ENCODE measurements at places on chromosomes 12 and 14. TPM values are rescaled to one million over a fixed set of nuclear protein-coding genes. Genes with fewer than 3 reads are reported as not detected.

The RND1 gene
- total RNA-seq = 4.5 TPM

The POTEG gene
- not detected for total RNA-seq

The C1QL4 gene
- total RNA-seq = not detected

The PCNX4 gene
- total RNA-seq = 55.4 TPM

The C14orf39 gene
- total RNA-seq = 4.4 TPM

The RDH16 gene
- total RNA-seq = 1.4 TPM

The OXA1L gene
- total RNA-seq = 62.8 TPM

The ST8SIA1 gene
- 5.5 TPM for total RNA-seq

The PRR4 gene
- total RNA-seq = 9.2 TPM

The SMARCD1 gene
- 35.2 TPM for total RNA-seq

The REP15 gene
- 1.2 TPM for total RNA-seq

The DPF3 gene
- 2.9 TPM for total RNA-seq

DNA sequence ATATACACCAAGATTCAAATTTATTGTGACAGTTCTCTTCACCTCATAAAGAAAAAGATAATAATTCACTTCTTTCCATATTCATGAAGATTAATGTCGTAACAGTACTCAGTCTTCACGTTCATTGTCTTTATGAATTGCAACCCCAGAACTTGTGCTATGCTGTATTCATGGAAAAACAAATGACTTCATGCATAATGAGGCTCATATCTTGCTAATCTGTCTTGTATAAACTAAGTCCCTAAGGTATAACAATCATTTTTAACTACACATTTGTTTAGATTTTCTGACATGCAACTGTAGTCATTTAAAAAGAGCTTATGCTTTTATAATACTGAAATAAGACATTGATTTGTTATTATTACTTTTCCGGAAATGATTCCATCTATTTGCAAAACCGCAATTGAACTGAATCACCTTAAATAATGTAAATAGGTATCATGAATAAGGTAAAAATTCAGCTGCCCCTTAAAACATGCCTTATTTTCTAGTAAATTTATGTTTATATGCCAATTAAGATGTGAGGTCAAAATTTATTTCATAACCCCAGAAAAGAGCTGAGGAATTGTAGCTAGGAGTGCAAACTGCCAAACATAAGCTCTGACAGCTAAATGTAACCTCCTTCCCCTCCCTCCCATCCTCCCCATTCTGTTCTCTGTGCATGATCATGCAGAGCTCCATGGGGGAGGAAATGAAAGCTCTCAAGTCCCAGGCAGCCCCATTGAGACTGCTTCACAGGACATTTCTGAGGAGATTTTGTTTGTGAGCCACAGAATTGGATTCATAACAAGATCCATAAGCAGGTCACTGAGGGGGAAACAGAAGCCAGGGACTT is 301.6 kb downstream of the ATP23 start:
- no peak for DNase-seq

GRCh38 chr12:55642267-55642666 is 5.6 kb downstream of the OR10P1 start:
- DNase-seq = no peak

- DNase-seq = no peak
Measured at GRCh38 chr12:119415714-119416113, 81.2 kb downstream of the CCDC60 start.

DNA sequence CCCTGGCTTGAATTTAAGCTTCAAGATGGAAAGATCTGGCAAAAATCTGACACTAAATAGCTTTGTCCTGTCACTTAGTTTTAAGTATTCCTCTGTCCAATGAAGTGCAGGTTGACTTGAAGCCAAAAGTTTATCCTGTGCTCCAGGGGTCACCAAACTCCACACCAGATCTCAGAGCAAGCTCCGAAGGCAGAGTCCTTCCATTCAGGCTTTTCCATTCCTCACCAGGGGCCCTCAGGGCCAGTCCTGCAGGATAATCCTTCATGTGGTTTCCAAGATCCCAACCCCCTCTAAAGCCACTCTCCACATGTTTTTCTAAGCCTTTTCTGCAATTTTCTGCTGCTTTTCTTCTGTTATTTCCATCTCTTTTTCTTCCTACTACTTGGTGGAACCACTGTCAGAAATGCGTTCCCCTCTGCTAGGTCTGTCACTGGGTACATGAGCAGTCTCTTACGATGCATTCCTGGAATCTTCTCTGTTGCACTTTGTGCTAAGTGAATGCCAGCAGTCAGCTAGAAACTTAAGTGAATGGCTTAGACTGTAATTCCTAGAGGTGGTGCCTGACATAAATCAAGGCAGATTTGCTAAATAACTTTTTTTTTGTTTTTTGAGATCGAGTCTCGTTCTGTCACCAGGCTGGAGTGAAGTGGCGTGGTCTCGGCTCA is 251.4 kb downstream of the MSRB3 start:
- no peak for DNase-seq

DNA sequence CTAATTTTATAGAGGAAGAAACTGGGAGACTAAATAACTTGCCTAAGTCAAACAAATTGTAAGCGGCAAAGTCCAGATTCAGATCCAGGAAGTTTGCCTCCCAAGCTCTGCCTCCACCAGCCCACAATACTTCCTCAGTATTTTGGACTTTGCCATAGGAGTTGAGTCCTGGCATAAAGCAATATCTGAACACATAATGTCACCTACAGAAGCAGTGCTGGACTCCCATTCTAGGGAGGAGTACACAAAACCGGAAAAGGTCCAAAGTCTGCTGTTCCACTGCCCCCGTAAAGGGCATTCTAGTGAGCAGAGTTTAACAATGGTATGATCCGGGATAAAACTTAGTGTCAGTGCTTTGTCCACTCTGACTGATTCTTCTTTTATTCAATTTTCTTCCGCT is 340.5 kb downstream of the FUT8 start:
- no peak for DNase-seq

- DNase-seq = no peak
Measured at GRCh38 chr14:68823434-68824206, 30.8 kb upstream of the ZFP36L1 start.

GRCh38 chr12:96368233-96368632 is 32.0 kb downstream of the CDK17 start:
- DNase-seq = no peak

DNA sequence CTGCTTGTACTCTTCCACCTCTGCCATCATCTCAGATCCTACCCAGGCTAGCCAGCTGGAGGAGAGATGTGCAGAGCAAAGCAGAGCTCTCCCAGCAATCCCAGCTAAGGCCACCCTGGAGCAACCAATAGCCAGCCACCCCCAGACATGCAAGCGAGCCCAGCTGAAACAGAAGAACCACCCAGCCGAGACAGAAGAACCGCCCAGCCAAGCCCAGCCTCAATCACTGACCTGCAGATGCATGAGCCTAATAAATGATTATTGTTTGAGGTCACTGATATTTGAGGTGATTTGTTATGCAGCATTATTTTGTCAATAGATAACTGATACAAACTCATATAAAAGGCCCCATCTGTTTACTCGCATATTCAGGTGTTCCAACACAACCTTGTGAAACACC is 106.3 kb downstream of the SCARB1 start:
- DNase-seq = no peak

DNA sequence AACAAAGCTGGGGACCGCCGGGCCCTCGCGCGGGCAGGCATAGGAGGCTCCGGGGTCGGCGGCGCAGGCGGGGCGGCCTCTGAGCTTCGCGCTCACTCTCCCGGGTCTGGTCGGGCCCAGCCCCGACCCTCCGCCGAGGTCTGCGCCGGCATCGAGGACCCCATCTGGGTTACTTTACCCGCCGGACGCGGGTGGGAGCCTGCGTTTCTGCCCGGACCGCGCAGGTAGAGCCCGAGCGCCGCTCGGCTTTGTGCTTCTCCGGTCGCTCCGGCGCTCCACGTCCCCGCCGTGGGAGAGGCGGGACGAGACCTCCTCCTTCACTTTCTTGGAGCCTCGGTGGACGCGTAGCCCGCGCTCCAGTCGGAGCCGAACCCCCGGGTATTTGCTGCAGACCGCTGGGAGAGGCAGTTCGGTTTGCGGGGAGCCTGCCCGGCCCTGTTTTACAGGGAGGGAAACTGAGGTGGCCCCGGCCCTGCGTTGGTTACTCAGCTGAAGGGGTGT is 63.2 kb downstream of the FBXL14 start:
- no peak for DNase-seq

DNA sequence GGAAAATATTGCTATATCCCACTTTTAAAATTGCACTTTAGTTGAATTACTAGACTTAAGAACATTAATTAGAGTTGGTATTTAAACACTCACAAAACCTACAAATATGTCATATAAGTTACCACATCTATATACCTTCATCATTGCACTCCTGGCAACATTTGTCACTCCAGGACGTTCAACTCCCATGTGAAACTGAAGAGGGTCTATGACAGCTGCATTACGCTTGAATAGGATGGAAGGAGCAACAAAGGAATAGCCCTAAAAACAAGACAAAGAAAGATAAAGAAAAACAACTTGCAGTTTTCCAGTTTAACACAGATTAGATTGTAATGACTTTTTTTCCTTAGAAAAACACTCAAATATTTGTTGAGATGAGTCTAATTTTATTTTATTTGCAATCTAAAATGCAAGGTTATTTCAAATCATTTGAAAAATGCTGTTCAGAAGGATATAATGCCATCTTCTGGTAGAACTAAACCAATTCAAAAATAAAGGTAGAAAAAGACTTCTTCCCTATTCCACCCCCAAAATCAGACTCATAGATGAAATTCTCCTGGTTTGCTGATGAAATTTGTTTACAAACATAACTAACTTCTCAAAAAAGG is 84.3 kb upstream of the TTC7B start:
- DNase-seq = no peak

- DNase-seq = no peak
Measured at GRCh38 chr14:34685819-34686428, 28.5 kb downstream of the CFL2 start.

GRCh38 chr12:78550831-78551230 is 313.7 kb upstream of the SYT1 start:
- no peak for DNase-seq

DNA sequence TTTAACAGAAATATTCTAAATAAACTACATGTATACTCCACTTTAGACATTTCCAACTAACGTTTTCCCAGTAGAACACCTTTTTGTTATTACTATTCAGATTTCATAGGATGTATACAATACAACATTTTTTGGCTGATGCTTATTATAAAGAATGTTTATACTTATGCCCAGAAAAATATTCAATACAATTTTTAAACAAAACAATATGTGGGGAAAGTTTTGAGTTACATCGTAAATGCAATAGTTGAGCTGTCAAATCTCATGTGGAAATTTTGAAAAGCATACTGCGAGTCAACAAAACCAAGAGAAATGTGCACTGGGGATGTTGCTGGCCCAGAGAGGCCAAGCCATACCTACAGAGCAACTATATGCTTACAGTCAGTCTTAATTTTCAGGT is 18.2 kb upstream of the MON2 start:
- DNase-seq = no peak

- no peak for DNase-seq
Measured at GRCh38 chr12:27497446-27497845, 26.6 kb upstream of the PPFIBP1 start.

DNA sequence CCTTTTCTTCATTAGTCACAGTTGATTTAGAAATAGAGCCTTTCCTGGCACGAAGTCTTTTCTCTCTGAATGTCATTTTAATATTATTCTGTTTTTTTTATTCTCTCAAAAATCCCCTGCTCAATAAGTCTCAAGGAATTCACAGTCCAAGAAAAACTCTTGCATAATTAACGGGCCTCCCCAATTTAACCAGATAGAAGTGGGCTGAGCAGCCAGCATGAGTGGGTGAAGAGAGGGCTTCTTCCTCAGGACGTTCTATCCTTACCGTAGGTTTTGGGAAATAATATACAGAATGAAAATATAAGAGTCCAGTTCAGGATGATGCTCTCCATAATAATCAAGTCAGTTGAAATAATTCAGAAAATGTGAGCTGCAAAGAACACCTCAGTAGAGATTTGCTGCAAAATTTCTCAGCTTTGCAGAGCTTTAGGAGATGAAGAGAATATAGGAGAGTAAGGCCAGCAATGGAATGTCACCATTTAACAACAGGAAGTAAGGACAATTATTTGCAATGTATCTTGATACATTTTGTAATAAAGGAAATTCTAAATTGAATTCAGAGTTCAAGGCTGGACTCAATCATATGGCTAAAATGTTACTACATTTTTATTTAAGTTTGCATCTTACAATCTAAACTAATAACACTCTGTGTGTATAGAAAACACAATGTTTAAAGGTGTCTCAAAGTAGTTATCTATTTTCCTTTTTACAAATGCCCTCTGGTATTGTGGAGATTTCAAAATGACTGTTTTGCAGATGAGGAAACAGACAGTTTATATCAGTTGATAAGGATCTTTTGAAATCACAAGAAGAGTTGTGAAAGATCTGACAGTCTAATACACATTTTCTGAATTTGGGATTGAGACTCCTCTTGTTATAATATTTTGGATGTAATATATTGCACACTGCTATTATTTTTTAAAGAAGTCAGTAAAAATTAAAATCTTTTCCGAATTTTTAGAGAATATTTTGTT is 1724.1 kb upstream of the SEL1L start:
- DNase-seq = no peak

- no peak for DNase-seq
Measured at GRCh38 chr14:23112359-23113178, 6.5 kb downstream of the CEBPE start.

DNA sequence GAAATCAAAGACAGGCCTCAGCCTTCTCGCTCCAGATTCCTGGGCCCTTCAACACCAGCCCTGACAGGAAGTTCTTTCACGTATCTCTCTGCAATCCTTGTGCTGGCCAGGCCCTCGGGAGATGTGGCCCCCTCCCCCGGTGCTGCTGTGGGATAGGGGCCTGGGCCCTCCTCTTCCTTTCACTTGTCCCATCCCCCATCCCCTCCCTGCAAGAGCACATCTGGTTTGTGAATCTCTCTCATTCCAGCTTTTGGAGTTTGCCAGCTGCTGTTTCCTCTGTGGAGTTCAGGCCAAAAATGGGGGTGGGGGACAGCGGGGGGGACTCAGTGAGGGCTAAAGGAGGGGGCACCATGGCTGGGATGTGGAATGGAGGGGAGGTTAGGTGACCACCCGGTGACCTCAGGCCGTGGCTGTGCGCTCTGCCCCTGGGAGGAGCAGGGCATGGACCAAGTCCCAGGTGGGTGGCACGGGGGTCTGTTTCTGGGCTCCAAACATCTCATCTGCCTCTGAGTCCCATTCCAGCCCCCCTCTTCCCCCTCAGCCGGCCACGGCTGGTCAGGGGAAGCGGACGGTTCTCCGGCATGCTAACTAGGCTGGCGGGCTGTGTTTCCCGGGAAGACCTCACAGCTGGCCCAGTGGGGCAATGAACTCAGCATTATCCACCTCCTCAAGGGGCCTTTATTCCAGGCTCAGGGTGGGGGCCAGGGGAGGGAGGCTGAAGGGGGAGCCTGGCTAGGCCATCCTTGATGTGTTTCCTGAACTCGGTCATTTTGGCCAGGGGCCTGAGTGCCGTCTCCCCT is 7.4 kb downstream of the LRP1 start:
- DNase-seq = peak; percentile 83

- DNase-seq = no peak
Measured at GRCh38 chr14:32572867-32573150, 243.7 kb downstream of the AKAP6 start.

DNA sequence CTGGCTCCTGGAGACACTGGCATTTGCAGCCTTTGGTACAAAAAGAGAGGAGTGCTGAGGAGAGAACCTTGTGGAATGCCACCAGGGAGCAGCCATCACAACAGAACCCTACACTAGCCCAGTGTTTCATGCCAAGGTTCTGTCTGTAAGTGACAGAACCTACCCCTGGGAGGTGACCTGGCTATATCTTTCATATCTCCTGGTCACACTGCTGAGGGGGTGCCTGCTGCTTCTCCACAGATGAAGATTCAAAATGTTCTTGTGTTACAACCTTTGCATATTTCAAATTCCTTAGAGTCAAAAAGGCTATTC is 12.7 kb upstream of the EIF4B start:
- DNase-seq = no peak

GRCh38 chr12:52155048-52155868 is 36.6 kb downstream of the KRT80 start:
- no peak for DNase-seq
